ENCODE measurements at places on chromosomes 3 and 15.

DNA sequence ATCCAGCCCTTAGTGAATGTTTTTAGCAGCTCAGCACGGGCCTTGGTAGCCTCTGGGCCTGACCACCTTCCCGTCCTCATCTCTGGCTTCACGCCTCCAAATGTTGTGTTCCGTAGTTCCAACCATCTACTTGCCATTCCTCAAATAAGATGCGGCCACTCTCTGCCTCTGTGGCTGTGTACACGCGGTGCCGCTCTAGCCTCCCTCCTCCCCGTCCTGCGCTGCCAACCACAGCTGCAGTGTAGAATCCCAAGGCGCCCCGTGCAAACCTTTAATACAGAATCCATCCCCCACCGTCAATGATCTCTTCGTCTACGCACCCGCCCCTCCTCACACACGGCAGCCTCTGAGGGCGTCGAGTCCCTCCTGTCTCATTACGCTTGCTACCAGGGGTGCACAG, 77.2 kb downstream of the VGLL4 start:
- no peak for DNase-seq

- no peak for DNase-seq
Observed at GRCh38 chr3:14242490-14243311, 64.1 kb downstream of the LSM3 start.

DNA sequence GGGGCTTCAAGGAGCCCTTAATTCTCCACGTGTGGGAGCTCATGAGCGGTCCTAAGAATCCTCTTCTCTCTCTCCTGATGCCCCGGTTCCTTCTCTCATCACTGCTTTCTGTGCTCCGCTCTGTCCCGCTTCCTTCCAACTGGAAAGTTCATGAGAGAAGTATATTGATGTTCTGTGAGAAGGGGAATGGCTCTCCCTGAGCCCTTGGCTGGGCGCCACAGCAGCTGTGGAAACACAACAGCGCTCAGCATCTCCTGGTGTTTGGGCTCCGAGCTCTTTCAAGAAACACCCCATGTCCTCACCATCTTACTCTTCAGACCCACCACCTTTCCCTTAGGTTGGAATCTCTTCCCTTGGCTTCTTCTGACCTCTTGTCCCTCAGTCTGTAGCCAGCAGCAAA, 161.7 kb downstream of the VGLL4 start:
- peak; percentile 78 for DNase-seq

GRCh38 chr3:67540198-67540894, 114.1 kb downstream of the SUCLG2 start:
- DNase-seq = no peak

DNA sequence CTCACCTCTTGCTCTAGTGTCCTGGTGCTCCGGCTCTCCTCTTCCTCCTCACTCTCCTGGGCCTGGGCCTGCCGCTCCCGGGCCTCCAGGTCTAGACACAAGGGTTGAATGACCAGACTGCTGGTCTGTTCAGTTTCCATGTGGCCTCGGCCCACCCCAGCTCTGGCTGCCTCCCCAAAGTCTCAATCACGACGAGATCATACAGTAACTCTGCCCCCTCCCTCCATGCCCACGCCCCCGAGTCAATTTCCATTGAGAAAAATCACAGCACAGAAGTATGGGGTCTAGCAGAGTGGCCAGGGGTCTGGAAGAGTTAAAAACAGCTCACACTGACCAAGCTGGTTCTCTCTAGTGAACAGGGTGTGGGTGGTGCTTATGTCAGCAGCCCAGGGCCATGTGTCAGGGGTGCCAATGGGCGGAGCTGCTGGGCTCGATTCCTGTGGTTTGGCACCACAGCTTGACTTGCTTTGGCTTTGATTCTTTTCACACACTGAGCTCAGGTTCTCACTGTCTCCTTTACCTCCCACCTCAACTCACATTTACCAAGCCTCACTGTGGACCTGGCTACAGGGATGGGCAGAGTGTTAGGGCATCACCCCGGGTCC, 6.9 kb downstream of the C15orf62 start:
- DNase-seq = no peak

GRCh38 chr3:121979246-121979645, 42.8 kb downstream of the ILDR1 start:
- no peak for DNase-seq
